ENCODE measurements at places on chromosomes 12 and 14. TPM values are rescaled to one million over a fixed set of nuclear protein-coding genes. Genes with fewer than 3 reads are reported as not detected.

DNA sequence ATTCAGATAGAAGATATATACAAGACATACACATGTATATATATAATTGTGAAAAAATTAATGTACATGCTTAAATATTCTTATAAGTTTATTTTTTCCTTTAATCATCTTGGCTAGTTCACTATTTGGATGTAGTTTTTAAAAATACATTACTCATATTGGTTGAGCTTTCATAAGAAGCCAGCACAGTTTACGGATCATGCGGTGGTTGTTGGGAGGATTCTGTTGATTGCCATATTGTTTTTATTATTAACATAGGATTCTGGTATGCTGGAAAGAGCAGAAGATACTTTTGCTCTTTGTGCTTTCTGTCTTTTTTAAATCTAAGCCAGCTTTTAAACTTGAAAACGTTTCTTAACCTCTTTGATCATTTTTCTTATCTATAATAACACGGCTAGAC is 163.4 kb downstream of the OTOGL start:
- DNase-seq = no peak

DNA sequence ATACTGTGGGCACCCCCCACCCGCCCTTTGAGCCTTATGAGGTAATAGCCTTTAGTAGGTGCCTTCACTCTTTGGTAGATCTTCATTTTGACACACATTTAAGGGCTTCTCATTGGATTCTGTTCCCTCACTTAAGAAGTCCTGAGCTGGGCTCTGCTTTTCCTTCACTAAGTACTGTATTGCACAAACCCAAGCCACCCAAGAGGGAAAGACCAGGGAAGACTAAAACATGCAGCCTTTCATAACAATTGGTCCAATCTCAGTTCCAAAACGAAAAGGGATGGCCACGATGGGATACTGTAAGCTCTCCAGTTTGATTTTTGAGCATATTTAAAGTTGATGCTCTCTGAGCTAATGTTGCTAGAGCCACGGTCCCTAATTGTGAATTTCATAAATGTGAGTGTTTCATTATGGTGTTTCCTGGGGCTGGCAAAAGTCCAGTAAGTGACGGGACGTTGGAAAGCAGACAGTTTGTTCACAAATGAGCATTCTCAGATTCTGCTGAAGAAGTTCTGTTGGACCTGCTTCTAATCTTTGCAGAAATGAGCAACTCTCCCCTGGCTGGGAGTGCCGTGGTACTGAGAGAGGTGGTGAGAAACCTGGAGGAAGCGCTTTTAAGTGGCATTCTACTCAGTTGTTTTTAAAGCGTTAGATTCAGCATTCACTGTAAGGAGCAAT is 9.4 kb downstream of the SSPN start:
- no peak for DNase-seq

GRCh38 chr14:104602933-104603325 is 1.6 kb downstream of the TMEM179 start:
- DNase-seq = no peak

DNA sequence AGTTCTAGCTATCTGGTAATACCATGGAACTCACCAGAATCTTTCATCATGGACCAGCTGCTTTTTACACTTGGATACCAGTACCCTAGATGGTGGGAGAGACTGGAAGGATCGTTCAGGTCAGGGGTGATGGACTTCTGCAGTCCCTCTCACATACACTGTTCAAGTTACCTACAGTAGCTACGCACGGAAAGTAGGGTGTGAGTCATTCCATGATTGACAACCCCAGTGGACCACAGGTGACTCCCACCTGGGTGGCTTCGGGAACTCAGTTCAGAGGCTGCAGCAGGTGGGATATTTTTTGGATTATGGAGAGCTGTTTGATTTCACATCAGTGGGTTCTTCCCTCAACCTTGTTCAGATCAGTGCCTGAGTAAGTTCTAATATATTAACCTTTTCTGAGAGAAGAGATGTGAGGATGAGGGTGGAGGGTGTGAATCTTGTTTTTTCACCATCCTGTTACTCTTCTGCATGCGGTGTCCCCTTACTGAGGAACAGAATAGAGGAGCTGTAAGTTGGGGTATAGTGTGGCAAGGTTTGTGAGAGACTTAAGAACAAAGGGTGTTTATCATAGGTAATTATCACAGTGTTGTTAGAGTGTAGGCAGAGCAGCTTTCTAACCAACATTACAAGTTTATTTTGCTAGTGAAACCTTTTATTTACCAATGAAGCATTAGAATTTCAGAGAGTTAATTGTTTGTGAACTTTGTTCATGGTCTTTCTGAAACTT is 39.6 kb downstream of the PRKCH start:
- DNase-seq = no peak

GRCh38 chr12:54384591-54385041 is at the start of gene ZNF385A:
TSS of gene ZNF385A (minus strand) at chr12:54384733. CDS start at chr12:54384514, 219 bp downstream.
- no peak for DNase-seq

DNA sequence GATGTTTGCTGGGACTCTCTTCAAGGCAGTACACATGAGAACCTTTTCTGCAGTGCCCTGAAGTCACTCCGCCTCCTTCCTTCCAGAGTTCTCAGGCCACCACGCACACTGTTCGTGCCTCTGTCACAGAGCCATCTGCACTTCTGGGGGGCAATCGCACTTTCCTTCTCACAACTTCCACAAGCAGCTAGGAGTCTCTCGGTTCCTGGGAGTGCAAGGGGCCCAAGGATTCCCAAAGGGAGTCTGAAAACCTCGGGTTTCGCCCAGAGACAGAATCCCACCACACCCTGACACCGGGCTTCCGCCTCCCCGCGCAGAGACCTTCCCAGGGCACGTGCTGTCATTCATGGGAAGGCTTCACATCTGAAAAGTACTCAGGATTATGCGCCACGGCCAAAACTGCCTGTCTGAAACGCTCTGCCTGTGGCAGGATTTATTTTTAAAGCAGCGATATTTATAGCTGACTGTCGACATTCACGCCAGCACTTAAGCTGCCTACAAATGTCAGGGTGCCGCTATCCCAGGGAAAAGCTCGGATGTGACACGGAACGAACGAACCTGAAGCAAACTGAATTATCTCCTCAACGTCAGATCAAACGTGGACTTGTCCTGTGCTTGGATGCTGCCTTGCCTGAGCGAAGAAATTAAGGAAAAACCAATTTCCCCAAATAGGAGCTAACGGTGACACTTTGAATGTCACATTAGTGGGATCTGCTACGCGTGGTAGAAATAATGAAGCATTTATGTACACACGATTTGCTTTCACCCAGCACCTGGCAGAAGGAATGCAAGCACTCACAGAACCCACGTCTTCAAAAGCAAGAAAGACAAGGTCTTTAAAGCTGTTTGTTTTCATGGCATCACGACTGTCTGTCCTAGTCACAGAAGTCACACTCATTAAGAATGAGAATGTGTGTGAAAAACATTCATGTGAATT is 154.0 kb downstream of the PIWIL1 start:
- DNase-seq = no peak

- DNase-seq = no peak
These were observed 8.7 kb upstream of the MEG3 start for GRCh38 chr14:100816950-100817901.

DNA sequence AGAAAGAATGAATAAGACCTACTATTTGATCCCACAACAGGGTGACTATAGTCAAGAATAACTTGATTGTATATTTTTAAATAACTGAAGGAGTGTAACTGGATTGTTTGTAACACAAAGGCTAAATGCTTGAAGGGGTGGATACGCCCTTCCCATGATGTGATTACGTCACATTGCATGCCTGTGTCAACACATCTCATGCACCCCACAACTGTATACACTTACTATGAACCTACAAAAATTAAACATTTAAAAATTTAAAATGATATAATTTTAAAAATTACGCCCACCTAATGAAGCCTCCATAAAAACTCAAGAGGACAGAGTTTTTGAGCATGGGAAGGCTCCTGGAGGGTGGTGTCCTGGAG is 94.5 kb downstream of the SCARB1 start:
- no peak for DNase-seq

Gene MYH6
- not detected for total RNA-seq

Gene FAM90A1
- 0.64 TPM for total RNA-seq

Gene YEATS4
- 27.3 TPM for total RNA-seq

Gene TNS2
- 25.5 TPM for total RNA-seq

Gene IL31
- not detected for total RNA-seq

Measured in esophagus squamous epithelium (tissue), 5 donors.